Inflammatory macrophage treated with lipopolysaccharide for 4 hours (primary cell): ENCODE measurements at places on chromosomes 16 and 17.

GRCh38 chr17:43403846-43404245 lies 5.1 kb downstream of the ARL4D start:
- no peak for DNase-seq

GRCh38 chr17:62715882-62716390 lies 88.5 kb downstream of the MRC2 start:
- no peak for DNase-seq

DNA sequence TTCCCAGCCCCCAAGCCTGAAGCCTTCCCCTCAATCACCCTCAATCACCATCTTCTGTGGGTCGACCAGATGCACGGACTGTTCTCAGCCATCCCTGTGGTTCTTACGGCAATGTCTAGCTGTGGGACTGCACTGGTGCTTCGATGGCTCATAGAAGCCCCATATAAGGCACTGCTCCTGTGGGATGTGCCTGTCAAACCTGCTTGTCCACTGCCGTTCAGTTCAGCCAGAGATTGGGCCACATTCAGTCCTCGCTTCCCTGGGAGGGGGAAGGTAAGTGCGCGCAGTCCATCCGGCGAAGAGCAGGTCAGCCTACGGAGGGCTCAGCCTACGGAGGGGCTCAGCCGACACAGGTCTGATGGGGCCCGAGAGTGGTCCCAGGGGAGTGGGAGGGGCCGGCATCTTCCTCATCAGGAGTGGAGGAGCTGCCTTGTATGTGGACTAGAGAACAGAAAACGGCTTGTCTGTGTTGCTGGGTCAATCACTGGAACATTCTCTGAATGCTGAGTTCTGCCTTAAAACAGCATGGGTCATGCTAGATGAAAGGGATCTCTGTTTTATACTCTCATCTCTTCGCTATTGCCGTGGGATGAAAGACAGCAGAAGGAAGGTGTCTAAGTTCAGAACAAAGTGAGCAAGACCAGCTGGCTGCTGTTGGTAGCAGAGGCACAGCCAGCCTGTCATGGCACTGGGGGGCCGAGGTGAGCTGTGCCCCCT lies at the start of gene CARD14:
CARD14 (plus strand) TSS at position 247 of the 717 bp plus-strand sequence. CDS start 11,409 bp downstream, outside the sequence.
- no peak for DNase-seq

DNA sequence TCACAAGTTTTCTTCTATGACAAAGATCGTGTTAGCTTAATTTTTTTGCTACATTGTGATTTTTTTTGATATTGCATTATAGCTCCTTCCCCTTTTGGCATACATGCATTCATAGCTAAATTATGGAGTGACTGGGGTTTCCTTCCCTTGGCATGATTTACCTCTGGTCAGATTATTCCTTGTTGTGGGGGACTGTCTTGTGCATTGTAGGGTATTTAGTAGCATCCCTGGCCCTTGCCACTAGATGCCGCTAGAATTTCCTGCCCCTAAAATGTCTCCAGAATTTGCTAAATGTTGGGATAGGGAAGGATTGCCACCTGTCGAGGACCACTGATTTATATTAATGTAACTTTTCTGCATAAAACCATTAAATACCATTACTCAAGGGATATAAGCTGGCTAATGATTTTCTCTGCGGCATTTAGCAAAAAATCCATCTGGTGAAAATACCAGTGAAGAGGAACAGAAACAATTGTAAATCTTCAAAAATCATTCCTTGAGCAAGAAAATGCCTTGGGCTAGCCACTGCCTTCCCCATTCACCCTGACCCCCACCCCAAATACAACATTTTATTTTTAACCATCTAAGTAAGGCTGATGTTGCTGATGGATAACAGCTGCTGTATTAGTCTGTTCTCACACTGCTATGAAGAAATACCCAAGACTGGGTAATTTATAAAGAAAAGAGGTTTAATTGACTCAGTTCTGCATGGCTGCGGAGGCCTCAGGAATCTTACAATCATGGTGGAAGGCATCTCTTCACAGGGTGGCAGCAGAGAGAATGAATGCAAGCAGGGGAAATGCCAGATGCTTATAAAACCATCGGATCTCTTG lies 195.2 kb downstream of the MAP2K6 start:
- no peak for DNase-seq

DNA sequence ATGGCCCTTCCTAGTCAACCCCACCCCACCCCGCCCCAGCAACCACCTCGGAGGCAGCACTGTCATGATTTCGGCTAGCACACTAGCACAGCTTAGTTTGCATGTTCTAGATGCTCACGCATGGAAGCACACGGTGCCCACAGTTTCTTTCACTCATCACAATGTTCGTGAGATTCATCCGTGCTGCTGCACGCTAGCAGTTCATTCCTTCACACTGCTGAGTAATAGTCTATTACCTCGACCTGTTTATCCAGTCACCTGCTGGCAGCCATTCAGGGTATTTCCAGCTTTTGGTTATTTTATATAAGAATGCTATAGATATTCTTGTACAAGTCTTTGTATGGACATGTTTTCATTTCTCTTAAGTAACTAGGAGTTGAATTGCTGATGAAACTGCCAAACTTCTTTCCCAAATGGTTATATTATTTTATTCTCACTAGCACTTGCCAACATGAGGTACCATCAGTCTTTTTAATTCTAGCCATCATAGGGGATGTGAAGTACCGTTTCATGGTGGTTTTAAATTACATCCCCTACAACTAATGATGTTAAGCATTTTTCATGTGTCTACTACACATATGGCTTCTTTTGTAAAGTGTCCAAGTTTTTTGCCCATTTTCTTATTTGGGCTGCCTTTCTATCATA lies 75.7 kb downstream of the CYTH1 start:
- DNase-seq = no peak

DNA sequence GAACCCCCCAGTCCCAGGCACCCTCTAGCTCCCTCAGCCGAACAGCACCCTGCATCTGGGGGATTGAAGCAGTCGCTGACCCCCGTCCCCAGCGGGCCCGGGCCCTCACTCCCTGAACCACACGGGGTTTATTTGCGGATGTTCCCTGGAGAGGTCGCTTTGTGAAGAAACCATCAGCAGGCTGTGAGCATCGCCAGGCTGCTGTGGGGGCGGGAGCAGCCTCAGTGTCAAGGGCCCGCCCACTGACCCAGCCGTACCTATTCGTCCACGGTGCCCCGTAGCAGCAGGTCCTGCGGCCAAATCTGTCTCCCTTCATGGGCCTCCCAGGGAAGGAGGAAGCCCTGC lies 6.4 kb upstream of the RAB40C start:
- DNase-seq = no peak
